ENCODE measurements at places on chromosomes 3 and 15.

- no peak for DNase-seq
Measured at GRCh38 chr15:33034588-33034987, 159.9 kb downstream of the FMN1 start.

GRCh38 chr3:27720899-27721716 lies 1.0 kb downstream of the EOMES start:
- DNase-seq, result no peak

GRCh38 chr3:8845641-8846040 lies 76.2 kb upstream of the OXTR start:
- DNase-seq, result no peak

DNA sequence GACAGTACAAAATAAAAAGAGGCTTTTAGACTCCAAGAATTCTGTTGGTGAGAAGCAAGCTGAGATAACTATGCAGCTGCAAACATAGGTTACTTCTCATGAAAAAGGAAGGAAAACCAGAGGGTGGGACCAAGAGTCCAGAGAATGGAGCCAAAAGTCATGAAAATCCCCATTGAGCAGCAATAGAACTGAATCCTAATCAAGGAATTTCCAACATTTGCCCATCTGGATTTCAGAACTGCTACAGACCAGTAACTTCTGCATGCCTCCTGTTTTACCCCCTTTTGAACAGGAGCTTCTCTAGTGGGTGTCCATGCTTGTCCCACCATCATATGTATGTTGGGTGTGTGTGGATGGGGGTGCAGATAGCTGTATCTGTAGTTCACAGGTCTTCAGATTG lies 33.6 kb upstream of the BNC1 start:
- DNase-seq, result no peak

DNA sequence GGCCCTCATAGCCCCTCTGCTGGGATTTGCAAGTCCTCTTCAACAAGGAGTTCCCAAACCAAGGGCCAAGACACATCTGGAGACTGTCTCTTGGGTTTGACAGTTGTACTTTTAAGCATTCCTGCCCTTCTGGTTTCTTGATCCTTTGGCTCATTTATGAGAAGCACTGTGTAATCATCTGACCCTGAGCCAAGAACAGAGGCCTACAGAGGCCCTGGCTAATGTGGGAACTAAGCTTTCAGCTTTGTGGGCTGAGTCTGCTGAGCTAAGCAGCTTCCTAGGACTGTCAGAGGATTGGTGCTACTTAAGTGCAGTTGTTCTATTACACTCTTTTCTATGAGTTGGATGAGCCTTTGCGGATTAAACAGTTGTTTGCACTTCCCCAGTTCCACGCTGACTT lies 178.3 kb downstream of the KBTBD8 start:
- no peak for DNase-seq

DNA sequence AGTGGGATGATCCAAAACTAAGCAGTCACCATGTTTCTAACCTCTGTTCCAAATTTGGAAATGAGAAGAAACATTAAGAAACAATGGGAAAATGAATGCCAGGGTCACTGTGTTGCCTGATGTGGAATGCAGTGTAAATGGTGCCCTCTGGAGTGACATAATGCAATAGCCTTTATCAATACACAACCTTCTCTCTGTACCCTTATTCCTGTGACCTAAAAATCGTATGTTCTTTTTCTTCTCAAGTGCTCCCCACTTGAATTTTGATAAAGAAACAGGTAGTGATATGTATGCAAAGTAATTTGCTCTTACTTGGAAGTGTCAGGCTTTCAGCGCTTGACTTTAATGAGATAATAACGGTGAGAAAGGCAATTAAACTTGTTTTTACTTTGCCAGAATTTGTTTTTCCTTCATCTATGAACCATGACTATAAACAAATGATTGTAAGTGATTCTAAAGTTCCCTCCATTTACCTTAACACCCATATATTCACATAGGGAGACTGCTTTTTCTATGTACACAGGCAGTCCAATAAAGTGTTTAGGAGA lies 145.8 kb upstream of the THRB start:
- DNase-seq, result no peak

DNA sequence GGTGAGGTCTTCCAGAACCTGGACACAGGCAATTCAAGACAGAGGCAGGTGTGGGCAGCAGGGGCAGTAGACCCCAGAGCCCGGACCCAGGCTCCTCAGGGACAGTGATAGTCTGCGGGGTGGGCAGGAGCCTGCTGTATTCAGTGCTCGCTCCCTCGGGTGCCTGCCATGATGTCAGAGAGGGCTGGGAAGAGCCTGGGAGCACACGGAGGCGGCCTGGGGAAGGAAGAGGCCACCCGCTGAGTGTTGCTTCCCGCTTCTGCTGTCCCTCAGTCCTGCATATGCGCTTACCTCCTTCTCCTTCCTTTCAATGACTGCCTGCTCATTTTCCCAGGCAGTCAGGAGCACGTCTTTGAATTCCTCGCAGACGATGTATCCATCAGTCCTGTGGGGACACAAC lies 22.8 kb downstream of the TMEM43 start:
- no peak for DNase-seq

GRCh38 chr15:34837246-34838016 lies 42.1 kb upstream of the ACTC1 start:
- DNase-seq, result no peak

DNA sequence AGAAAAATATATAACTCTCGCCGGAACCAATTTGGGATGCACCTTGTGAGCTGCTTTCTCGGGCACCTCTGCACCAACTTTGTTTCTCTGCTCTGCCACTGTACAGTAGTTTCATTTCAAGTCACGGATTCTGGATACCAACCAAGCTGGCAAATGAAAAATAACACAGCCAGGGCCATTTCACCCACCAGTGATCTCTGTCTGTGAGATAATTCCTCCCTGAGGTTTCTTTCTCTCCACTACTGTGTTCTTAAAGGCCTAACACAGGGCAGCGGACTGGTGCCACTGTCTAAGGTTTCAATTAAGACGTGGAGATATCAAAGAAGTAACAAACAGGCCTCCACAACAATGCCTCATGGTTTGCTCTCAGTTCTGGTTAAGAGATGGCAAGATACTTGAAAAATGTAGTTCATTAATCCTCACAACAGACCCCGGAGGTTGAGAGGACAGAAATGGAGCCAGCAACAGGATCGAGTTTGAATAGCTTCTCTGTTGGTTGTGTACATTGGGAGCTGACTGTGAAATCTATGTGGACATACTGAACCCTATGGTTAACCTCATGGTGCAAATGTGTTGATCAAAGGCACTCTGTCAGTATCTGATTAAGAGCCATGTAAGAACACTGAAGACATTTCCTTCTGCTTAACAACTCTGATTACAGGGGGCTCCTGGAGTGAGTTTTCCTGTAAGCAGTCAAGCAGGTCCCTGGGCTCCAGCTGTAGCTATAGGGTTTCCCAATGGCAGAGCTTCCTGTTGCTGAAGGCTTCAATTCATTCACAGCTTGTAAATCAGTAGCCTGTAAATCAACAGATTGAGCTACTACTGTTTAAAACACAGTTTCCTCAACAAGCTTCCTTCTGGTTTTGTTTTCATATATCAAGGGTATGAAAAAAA lies 470.5 kb downstream of the EPHA3 start:
- DNase-seq, result no peak

GRCh38 chr3:193271101-193271840 lies 30.2 kb downstream of the PLAAT1 start:
- no peak for DNase-seq

DNA sequence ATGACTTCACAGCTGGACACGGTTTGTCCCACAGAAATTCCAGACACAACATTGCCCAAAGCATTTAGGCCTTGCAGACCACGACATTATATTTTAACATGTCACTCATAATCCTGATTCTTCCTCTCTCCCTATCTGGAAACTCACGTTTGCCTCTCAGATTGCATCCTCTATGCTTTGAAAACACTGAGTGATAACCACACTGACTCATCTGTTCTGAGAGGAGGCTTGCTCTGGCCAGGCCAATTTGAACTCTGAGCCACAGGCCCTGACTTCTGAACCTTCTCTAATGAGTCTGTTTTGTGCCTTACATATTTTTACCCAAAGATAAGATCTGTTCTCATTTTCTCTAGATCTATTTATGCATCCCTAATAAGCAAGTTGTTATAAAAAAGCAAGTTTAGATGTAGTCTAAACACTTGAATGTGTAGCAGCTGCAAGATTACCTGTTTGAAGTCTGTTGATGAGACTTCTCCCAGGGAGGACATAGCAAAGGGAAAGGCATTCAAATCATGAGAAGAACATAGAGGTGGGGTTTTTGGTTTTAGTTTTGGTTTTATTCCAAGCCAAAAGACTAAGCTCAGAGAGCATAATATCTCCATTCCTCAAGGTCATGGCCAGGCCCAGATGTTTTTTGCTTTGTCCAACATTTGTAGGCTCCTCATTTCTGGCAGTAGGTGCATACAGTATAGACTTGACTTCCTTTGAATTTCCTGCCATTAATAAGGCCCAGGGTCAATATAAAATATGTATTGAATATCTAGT lies 234.4 kb upstream of the LRTM1 start:
- DNase-seq, result no peak

DNA sequence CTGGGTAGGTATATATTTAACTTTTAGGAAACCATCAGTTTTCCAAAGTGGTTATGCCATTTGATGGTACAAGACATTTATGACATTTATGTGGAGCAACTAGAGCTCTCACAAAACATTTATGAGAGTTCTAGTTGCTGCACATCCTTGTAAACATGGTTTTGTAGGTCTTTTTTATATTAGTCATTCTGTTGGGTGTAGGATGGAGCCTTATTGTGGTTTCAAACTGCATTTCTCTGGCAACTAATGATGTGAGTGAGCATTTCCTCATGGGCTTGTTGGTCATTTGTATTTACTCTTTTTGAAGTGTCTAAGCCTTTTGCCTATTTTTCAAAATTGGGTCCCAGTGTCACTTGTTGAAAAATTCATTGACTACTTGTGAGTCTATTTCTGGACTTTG lies 45.7 kb upstream of the MGLL start:
- no peak for DNase-seq

Measured in right forelimb (tissue), 1 donor.